Cerebellar cortex (tissue), 1 donor: ENCODE measurements at places on chromosomes 2 and 18.

- no peak for DNase-seq
Observed at GRCh38 chr2:179104736-179105135, 54.8 kb upstream of the CCDC141 start.

- DNase-seq, result no peak
Observed at GRCh38 chr2:127348426-127349000, 39.3 kb downstream of the MAP3K2 start.

DNA sequence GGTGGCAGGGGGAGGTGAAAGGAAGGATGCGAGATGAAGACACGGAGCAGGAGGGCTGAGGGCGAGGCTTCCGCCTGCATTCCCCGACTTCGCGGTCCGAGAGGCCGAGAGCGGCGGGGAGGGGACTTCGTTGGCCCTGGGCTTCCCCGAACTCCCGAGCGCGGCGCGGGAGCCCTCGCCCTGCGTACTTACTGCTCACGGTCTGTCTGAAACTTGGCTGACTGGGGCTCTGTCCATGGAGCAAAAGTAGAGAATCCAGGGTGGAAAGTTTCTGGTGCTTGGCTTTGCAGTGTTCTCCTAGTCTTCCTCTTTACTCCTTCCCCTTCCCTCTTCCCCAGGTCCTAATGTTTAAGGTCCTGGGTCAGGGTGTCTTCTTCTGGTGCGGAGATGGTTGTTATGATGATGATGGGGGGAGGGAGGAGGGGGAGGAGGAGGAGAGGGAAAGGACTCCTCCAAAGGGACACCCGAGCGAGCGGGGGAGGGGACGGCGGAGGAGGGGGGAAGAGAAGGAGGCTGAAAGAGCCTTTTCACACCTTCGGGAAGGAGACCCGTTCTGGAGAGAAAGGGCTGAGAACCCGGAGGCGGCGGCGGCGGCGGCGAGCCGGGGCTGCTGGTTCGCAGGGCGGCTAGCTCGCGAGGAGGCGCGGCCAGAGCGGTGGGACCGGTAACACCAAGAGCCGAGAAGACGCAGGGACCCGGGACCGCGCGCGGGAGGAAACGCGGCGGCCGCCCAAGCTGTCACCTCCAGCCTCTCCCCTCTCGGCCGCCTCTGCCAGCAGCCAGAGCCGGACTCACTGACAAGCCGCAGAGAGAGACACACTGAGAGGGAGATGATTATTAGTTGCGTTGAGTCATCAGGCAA, at the start of gene SATB2:
TSS of gene SATB2 (minus strand) at position 793 of the 862 bp plus-strand sequence. CDS start 1,902 bp downstream, outside the sequence.
- DNase-seq, result peak; percentile 13

DNA sequence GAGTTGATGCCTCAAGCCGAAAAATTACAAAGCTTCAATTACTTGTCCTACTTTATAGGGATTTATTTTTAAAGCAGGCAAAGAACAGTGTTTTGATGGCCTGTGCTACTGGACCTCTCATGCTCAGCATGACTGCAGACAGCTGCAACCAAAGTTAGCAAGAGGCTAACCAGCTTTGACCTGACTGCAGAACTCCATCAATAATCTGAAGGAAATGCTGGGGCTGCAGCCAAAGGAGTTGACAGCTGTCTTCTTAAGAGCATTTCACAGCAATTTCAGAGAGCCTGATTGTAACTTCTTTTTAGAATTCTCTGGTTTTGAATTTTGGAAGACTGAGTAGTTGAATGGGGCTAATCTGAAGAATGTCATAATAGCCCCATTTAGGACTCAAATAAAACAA, 46.5 kb upstream of the SESTD1 start:
- DNase-seq, result no peak

DNA sequence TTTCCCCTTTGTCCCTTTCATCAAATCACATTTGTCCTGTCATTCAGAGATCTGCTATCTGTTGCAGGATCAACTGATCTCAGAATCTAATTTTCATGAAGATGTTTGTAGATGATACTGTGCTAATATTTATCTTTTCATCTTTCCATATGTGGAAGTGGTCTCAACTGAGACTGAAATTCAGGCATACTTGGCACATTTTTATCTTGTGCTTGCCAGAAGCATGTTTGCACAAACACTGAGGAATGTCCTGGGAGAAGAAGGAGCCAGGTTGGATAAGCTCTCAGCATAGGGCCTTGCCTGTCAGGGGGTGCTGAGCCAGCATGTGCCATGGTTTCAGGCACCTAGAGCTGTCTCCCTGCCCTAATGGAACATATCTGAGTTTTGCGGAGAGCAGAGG, 24.5 kb upstream of the MMADHC start:
- DNase-seq, result no peak

DNA sequence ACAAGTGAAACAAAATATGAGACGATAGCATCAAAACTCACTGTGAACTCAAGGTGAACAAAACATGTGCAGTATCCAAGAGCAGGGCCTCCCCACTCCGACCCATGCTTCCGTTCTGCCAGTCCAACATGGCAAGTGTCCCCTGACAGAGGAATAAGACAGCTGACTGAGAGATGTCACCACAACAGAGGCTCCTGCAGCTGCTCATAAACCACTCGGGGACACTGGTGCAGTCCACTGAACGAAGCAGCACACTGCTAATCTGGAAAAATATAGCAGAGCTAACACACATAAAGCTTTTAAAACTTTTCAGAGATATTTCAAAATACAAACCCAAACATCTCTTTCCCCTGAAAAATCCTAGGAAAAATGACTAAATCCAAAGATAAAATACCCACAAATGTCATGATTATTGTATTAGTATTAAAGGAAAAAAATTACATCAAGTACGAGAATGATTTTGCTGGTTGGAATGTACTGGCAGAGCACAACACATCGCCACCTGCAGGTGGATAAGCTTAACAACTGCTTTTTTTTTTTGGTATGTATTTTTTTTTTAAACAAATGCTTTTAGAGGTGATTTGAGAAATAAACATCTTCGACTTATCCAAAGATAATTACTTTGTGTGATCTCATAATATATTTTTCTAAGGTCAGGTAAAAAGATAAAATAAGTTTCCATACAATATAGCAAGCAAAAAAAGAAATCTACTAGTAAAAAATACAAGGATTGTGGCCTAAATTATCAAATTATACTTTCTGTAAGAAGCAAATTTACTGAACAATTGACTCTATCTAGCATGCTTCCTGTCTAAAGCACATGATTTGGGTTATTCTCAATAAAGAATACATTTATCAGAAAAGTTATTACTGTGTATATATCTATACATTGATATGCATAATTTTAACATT, 18.6 kb downstream of the THADA start:
- peak; percentile 67 for DNase-seq

DNA sequence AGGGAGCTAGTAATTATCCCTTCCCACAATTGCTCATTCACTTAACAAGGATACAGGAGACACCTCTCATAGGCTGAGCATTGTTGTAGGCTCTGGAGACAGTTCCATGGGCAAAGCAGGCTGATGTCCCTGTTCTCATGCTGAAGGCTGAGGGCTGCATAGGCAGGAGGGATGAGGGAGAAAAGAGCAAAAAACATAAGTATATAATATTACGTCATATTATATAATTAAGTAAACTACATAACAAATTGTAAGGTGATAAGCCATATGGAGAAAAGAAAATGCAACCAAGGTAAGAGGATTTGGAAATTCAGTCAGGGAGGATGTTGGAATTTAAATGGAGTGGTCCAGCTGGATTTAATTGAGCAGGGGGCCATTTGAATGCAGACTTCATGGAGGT, 380.6 kb upstream of the ST6GAL2 start:
- no peak for DNase-seq

GRCh38 chr2:69789175-69789721, 40.2 kb upstream of the GMCL1 start:
- no peak for DNase-seq

DNA sequence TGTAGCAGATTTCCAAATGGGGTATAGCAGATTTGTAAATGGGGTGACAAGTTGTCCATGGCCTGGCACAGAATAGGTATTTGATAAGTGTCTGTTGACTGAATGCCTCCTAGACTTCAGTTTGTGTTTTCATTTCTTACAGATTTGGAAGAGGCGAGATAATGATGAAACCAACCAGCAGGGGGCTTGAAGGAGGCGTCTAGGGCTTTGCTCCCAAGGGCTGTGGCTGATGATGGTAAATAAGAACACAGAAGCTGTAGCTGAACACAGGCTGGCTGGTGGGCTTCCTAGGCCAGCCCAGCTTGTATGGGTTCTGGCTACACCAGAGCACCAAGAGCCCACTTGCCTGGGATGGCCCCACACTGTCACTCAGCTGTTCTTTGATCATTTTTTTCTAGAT, 19.4 kb downstream of the SFTPB start:
- peak; percentile 15 for DNase-seq
